ENCODE measurements at places on chromosomes 2 and 18.

GRCh38 chr2:229856413-229856812, 65.4 kb downstream of the TRIP12 start:
- DNase-seq: no peak

DNA sequence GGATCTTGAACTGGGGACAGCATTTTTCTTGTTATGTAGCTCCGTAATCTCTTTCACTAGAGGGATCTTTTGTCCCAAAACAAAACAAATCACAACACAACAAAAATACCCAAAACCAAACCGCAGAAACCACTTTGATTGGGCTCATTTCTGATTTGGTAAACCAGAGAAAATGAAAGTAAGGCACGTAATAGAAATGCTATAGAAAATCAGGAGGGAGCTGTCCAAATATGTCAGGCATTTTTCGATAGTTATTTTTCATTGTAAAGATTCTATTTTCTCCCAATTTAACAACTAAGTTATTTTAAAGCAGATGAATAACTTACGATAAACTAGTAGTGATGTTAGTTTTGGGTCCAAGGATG, 406.5 kb downstream of the XIRP2 start:
- no peak for DNase-seq

DNA sequence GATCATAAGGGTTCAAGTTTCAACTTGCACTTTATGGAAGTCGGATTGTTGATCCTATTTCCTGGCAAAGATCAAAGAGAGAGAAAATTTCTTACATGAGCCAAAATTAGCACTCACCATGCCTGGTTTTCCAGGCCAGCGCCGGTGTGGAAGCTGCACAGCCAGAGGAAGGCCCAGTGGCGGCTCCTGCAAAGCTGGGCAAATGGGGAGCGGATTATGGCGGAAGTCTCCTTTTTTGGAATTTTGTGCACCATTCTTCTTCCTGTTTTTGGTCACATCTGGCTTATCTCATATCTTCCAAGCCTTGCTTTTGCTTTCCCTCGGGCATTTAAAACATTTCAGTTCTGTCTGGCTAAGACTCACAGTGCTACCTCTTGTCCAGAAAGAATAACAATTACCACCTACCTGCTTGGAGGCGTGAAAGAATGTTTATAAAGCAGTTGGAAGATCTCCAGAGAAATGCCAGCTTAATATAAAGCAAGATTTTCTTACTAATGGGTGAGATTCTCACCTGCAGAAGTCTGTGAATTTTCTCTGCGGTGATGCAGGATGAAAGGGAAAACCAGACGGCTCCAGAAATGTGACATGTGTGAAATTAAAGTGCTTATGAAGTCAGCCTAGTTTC, 94.3 kb downstream of the ASAP2 start:
- DNase-seq: no peak

DNA sequence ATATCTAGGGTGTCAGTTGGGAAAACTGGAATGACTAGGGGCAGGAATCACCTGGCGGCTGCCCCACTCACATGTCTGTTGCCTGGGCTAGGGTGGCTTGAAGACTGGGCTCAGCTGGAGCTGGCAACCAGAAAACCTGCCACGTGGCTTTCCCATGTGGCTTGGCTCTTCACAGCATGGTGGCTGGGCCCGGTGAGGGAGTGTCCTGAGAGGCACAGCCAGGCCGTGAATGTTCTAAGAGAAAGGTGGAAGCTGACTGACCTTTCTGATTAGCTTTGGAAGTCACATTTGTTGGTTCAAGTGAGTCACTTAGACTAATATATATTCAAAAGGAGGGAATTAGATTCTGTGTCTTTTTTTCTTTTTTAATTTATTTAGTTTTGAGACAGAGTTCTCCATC, 22.7 kb downstream of the SP5 start:
- DNase-seq: no peak

DNA sequence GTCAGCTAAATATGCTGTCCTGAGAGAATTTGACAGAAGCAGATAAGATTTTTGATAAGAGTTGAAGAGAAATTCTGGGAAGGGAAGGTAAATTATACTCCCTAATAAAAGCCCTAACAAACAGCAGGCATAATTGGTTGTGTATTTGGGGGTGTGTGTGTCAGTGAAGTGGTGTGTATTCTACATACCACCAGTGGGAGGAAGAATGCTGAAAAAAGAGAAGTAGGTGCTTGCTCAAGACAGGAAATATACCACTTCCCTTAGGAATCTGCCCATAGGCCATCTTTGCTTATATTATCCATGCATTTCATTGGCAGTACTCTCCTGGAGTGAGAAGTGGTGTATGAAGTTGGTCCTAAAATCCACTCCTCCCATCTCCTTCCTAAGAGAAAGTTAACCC, 76.2 kb downstream of the FMNL2 start:
- DNase-seq: no peak

- no peak for DNase-seq
Observed at GRCh38 chr2:216463148-216463547, 35.5 kb upstream of the RPL37A start.

- DNase-seq: no peak
Observed at GRCh38 chr2:7929281-7929680, 752.6 kb upstream of the ID2 start.

GRCh38 chr2:144645083-144645778, 125.3 kb upstream of the ZEB2 start:
- DNase-seq: no peak

GRCh38 chr18:64693766-64694165, 544.9 kb upstream of the LINC00305 start:
- DNase-seq: no peak

GRCh38 chr2:37377187-37377532, 32.7 kb downstream of the QPCT start:
- DNase-seq: no peak

GRCh38 chr2:147463881-147464520, 380.8 kb upstream of the ACVR2A start:
- no peak for DNase-seq
